ENCODE measurements at places on chromosomes 7 and 10.

DNA sequence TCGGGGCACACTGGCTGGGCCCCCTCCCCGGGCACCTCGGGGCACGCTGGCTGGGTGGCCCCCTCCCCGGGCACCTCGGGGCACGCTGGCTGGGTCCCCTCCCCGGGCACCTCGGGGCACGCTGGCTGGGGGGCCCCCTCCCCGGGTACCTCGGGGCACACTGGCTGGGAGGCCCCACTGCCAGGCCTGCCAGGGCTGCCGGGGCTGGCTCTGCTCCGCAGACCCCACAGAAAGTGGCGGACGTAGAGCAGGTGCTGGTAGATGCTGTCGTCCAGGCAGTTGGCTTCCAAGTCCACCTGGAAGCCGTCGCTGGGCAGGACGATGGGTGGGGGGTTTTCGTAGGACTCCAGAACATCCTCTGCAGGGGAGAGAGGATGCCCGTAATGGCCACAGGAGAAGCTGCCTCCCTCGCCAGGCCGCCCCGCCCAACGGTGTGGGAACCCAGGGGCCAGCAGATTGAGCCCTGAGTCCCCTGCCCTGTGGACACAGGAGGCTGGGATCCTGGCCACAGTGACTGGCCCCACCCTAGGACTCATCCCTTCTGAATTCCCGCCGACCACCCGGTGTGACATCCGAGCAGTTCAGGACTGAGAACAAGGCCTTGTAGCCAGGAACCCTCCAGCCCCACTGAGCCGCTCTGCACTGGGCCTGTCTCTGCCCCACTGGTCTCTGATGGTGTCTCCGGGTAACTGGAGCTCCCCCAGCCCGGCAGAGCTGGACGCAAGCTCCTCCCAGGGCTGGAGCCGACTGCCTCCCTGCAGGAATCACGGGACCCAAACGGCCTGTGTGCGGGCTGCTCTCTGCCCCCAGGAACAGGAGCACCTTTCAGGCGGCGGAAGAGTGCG, 28.2 kb downstream of the AP5Z1 start:
- no peak for DNase-seq

- DNase-seq, result no peak
Measured at GRCh38 chr10:227014-227413, 91.8 kb downstream of the ZMYND11 start.

DNA sequence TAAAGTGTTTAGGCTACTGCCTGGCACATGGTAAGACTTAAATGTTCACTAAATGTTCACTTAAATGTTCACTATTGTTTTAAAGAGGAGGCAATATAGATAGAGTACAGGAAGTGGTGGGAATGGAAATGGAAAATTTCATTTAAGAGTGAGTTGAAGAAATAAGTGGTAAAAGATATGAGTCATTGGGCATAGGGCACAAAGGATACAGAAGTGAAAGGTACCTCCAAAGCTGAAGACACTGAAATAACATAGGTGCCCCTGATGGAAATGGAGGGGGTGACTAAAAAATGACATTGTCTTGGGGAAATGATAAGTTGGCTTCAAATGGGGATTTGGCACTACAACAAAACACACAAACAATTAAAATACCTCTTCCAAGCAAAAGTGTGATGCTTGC, 5.2 kb upstream of the FRA10AC1 start:
- DNase-seq, result no peak

DNA sequence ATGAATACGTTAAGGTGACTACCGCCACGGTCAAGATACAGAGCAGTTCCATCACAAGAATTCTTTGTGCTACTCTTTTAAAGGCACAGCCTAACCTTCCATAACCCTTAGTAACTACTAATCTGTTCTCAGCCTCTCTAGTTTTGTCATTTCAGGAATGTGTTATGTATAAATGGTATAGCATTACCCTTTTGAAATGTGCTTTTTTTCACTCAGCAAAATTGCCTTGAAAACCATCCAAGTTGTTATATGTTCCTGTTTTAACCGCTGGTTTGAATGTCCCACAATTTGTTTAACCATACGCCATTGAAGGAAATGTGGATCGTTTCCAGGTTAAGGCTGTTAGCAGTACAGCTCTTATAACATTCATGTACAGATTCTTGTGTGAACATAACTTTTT, 32.0 kb downstream of the WAC start:
- DNase-seq, result no peak

DNA sequence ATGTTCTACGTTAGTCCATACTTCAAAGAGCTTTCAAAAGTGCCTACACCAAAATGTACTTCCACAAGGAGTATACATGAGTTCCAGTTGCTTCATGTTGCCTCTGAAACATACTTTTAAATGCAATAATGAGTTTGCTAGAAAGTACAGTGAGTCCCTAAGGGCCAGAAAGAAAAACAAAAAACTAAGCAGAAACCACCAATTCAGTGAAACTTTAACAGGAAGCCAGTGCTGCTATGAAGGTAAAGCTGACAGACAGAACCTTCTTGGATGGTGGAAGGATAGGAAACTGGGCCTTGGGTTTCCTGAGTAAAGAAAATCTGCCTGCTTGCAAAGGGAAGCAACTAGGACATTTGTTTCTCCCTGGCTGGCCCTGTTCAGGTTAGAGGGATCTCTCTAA, 104.2 kb downstream of the CTTNBP2 start:
- DNase-seq, result no peak
